Ammon's horn (tissue), 1 donor: ENCODE measurements at places on chromosomes 2 and 18.

- DNase-seq = peak; percentile 6
Observed at GRCh38 chr2:59604123-59604522, 949.3 kb downstream of the BCL11A start.

DNA sequence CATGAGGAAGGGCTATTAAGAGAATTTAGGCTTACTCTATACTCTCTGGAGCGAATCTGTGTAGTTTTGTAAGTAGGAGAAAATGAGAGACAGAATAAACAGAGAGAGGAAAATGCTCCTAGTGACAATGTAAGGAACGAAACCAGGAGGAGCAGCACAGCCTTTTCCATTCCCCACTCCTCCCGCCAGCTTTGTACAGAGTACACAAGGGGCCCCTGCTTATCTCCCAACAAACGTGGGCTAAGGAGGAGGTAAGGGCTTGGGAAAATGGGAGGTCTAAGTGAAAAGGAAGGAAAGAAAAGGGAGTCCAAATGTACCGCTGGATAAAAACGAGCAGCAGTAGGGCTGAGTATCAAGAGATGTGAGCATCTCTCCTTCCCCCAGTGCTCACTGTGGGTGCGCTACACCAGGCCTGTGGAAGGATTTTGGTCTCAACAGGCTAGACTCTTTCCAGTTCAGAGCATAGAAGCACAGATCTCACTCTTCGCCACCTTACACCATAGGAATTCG lies 12.1 kb upstream of the IHH start:
- DNase-seq = no peak

DNA sequence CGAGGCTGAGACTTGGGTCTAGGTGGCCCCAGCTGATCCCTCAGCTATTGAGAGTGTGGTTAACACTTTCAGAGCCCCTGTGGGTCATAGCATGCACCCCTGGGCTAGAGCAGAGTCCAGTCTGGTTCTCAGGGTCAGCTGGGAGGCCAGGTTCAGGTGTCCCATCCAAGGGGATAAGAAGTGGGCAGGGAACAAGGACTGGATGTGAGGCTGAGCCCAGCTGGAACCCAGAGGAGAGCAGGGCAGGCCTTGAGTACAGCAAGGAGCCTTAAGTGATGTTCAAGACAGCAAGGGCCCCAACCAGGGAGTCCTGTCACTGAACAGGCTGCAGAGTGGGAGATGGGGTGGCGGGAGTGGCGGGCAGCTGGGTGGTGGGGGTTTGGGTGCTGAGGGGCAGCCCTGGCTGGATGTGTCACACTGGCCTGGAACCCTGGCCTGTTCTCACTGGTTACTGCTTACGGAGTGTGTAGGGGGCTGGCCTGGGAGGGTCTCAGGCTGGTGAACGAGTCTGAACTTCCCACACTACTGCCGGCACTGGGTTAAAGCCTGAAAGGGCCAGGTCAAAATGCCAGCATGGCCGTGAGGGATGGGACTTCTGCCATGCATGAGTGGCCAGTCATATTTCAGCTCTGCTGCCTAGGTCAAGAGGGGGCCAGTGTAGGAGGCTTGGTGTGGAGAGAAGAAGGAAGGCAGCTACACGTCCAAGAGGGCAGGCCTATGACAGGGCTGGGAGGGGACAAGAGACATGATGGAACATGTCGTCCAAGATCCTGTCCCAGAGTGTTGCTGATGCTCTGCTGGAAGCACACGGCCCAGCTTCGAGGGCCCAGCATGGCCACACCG lies 13.6 kb downstream of the TMEM185B start:
- DNase-seq = no peak

- DNase-seq = no peak
Observed at GRCh38 chr18:8373486-8373885, 235.8 kb upstream of the RAB12 start.

- DNase-seq = no peak
Observed at GRCh38 chr2:118568700-118569099, 278.7 kb downstream of the EN1 start.

DNA sequence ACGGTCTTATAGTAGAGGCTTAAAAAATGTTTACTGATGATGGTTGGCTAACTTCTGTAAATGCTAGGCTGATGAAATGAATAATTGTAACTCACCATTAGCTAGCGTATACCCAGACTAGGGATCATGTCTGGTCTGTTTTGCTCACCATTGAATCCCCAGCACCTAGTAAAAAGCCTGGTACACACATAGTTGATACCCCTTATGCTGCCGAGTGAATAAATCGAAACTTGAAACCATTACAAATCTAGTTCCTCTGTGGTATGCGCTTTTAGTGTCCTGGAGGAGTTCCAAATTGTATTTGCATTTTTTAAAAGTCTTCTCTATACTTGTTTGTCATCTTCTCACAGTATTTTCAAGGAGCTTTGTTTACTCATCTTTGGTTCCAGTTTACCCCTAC lies 1.3 kb downstream of the TAF1B start:
- no peak for DNase-seq

GRCh38 chr2:234917211-234917975 lies 34.4 kb upstream of the SH3BP4 start:
- DNase-seq = peak; percentile 36

DNA sequence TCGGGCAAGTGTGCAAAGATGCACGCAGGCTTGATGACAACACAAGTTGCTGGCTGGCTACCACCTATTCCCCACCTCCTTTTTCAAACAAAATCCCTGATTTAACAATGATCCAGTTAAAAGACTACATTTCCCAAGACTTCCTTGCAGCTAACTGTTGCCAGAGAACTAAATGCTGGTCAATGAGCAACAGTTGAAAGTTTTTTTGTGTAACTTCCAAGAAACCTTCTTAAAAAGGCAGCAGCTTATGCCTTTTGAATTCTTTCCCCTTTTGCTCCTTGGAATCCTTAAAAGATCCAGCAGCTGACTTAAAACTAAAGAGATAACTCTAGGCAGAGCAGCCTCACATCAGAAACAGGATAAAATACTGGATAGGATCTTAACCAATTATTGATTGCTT lies 38.5 kb downstream of the NPHP1 start:
- DNase-seq = no peak

GRCh38 chr2:15450808-15451207 lies 110.3 kb downstream of the NBAS start:
- no peak for DNase-seq

- DNase-seq = peak; percentile 6
Observed at GRCh38 chr2:175834477-175834876, 167.6 kb downstream of the LNPK start.

DNA sequence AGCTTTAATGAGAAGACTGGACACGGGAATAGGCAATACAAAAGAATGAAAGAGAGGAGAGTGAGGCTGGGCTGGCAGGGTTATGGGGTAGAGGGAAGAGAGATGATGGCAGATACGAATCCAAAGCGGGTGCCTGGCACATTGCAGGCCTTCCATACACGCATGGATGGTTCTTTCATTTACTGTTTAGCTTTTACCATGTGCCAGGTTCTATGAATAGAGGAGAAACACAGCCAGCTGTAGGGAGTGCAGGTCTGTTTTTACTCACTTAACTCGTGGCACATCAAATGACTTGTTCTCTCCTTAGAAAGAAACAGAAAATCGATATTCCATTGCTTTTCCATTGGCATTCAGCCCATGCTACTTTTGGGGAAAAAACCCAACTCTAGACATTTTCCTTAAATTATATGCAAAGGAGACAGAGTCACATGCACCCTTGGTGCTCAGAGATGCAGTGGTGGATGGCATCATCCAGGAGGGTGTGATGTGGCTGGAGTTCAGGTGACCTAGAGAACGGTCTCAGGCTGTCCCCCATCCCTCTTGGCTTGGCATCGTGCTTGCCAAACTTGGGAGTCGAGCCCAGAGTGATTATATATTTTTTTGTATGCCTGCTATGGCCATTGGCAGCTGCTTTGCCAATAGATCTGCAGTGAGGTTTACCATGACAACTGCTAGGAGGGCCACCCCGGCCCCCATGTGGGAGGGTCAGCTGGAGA lies 6.2 kb downstream of the LTBP1 start:
- no peak for DNase-seq

DNA sequence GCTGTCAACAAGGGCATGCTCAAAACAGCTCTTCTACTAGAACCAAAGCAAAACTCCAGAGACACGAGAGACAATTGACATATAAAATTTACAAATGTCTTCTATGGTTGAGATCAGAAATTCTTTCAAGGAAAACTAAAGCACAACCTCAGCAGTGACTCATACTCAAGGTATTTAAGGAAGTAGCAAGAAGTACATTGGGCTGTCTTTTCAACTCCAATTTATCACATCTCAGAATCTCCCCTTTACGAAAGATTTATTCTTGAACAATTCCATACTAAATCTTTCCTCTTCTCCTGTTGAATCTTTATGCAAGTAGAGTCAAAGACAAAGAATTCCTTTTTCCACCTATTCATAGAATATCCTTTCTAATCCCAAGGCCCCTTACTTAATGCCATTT lies 324.0 kb downstream of the IRS1 start:
- DNase-seq = no peak

DNA sequence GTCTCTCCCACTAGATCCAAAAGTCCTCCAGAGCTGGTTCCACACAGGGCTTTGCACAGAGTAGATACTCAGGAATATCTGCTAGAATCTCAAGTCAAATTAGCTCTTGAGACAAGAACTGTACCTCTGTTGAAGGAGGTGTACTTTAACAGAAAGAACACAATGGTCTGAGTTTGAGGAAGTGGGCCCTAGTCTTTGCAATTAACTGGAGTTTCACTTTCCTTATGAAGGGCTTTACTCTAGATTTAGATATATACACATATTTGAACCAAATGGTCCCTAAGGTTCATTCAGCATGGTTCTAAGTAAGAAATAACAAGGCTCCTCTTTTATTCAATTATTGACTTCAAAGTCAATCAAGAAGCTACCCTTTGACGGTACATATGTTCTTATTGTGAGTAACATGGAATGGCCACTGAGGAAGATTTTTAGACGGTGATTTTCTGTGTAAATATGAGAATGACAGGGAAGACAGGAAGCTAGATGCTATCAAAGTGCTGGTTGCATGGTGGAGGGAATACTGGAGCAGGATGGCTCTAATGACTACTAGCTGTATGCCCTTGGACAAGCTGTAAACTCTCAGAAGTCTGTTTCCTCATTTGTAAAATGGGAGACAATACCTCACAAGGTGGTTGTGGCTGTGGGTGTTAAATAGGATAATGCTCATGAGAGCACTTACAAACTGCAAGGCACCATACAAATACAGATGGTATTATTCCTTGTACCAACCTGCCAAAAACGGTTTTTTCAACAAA lies 73.5 kb upstream of the SERTAD2 start:
- peak; percentile 17 for DNase-seq

- no peak for DNase-seq
Observed at GRCh38 chr18:57801325-57801724, 1.8 kb downstream of the ATP8B1 start.

GRCh38 chr2:153939124-153939796 lies 67.5 kb downstream of the GALNT13 start:
- no peak for DNase-seq

GRCh38 chr18:31667185-31667584 lies 17.2 kb downstream of the B4GALT6 start:
- no peak for DNase-seq

DNA sequence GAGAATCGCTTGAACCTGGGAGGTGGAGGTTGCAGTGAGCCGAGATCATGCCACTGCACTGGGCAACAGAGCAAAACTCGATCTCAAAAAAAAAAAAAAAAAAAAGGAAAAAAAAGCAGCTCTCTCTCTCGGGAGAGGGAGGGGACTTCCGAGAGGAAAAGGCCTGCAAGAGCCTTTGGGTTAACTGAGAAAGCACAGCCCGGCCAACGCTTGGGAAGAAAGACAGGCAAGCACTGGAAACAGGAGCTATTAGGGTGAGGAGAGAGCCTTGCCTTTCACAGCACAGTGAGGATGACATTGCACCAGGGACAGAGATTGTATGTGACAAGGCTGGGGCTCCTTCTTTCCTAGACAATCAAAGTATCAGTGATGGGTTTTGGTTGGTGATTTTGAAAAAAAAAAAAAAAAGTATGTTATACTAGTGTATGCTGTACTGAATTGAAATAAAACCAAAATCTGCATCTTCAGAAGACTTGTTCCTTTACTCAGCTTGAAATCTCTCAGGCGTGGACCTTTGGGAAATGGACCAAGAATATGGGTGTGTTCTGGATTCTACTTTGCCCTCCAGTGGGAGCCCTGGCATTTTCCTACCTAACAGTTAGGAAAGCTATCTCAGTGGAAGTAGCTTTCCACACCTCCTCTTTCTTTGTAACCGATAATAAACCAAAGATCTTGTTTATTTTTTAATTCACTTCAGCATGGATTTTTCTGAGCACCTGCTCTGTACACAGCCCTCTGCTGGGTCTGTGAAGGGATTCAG lies 16.7 kb downstream of the SRSF7 start:
- DNase-seq = no peak
